WTC11 (cell line): ENCODE measurements at places on chromosomes 4 and X. TPM values are rescaled to one million over a fixed set of nuclear protein-coding genes. Genes with fewer than 3 reads are reported as not detected.

Gene CCDC110
- total RNA-seq = 2.1 to 2.9 TPM (median 2.2 TPM) in 3 replicates

Gene RHOXF2B
- total RNA-seq = 0.23 TPM in 1 of 3 replicates, not detected in the others

Gene FRMD7
- not detected in 3 replicates for total RNA-seq

Gene SPANXN3
- total RNA-seq = not detected in 3 replicates

Gene EDA2R
- total RNA-seq = 9.1 to 11.9 TPM (median 9.3 TPM) in 3 replicates

Gene SMAD1
- total RNA-seq = 14.1 to 15.4 TPM (median 15.1 TPM) in 3 replicates

Gene HDX
- 5.4 to 6.3 TPM (median 5.5 TPM) in 3 replicates for total RNA-seq

Gene PLA2G12A
- 47.3 to 53.9 TPM (median 53.0 TPM) in 3 replicates for total RNA-seq

Gene H2BW2
- total RNA-seq = 0.15 to 0.50 TPM in 2 of 3 replicates, not detected in the other

Gene TGIF2LX
- total RNA-seq = not detected in 3 replicates
